ENCODE measurements at places on chromosomes 2 and 18.
A peak's percentile ranks its signal among the peaks of the same experiment; 100 is the strongest.

GRCh38 chr2:190707726-190708125 is 58.8 kb downstream of the NAB1 start:
- DNase-seq, result no peak

GRCh38 chr2:161031511-161031910 is 128.7 kb upstream of the TANK start:
- DNase-seq, result no peak

GRCh38 chr18:68714366-68714711 is 569 bp downstream of the TMX3 start:
- DNase-seq, result peak; percentile 3

DNA sequence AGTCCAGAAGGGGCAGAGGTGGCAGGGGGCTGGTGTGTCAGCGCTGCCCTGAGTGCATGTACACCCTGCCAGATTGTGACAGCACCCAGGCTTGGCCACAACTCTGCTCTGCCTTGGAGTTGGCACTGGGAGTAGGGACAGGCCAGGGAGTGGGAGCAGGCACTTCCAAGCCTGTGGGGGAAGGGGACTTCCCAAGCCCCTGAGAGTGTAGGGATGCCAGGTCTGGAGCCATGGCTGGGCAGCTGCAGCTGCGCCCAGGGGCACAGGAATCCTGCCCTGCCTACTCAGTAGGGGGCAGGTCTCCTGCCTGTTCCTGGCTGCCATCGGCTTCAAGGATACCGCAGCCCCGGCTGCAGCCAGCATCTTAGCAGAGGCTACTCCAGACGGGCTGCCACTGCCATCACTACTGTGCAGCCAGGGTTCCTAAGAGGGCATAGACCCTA is 109.4 kb downstream of the CALCRL start:
- DNase-seq, result no peak

- DNase-seq, result no peak
Observed at GRCh38 chr2:88545118-88545517, 82.1 kb downstream of the EIF2AK3 start.

GRCh38 chr2:34107811-34108210 is 508.7 kb upstream of the FAM98A start:
- DNase-seq, result no peak

DNA sequence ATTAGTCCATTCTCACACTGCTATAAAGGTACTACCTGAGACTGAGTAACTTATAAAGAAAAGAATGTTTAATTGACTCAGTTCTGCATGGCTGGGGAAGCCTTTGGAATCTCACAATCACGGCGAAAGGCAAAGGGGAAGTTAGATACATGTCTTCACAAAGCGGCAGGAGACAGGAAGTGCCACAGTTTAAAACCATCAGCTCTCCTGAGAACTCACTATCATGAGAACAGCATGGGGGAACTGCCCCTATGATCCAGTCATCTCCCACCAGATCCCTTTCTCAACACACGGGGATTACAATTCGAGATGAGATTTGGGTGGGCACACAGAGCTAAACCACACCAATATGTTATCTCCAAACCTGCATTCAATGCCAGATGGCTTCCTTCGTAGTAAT is 716.1 kb downstream of the DCC start:
- DNase-seq, result no peak

DNA sequence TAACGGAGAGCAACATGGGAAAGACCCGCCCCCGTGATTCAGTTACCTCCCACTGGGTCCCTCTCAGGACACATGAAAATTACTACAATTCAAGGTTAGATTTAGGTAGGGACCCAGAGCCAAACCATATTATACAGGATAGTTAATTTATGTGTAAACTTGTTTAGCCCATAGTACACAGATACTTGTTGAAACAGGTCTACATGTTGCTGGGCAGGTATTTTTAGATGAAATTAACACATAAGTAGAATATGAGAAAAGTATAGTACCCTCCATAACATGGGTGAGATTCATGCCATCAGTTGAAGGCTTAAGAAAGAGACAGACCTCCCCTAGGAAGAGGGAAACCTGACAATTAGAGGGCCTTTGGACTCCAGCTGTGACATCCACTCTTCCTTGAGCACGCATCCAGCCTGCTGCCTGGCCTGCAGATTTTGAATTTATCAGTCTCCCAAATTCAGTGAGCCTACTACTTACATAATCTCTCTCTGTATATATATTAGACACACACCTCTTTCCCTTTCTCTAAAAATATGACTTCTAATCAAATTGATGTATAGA is 463.5 kb upstream of the NETO1 start:
- DNase-seq, result no peak

All from stimulated activated CD8-positive, alpha-beta memory T cell treated with anti-CD3 and anti-CD28 coated beads, Interleukin-2, amount 100 ng/mL, for 48 hours (primary cell).